ENCODE measurements at places on chromosomes 7 and 10.

DNA sequence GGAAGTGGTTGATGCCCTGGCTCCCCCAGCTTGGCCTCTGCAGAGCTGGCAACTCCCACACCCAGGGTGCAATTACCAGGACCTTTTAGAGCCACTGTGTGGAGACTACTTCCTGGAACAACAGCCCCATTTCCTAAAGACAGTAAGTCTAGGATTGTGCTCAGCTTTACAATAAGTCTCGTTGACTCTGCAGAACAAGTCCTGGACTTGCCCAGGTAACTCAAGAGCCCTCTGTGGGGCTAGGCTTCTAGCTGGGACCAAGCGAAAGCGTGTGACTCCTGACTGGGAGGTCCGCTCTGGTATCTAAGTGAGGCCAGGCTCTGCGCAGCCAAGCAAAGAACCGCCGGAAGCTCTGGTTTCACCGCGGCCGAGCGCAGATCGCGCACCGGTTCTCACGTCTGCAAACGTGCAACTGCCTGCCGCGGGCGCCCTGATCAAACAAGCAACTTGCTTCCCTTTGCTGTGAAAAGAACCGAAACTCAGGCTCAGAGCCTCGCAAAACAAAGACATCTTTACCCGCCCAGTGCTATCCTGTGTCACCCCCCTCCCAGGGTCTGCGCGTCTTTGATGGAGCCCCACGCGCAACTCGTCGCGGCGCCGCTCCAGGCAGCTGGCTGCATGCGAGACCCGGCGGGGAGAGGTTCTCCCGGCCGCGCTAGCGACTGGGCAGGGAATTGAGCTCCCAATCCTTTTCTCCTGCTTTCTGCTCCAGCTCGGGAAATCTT lies 4.4 kb upstream of the PDLIM1 start:
- DNase-seq, result no peak

DNA sequence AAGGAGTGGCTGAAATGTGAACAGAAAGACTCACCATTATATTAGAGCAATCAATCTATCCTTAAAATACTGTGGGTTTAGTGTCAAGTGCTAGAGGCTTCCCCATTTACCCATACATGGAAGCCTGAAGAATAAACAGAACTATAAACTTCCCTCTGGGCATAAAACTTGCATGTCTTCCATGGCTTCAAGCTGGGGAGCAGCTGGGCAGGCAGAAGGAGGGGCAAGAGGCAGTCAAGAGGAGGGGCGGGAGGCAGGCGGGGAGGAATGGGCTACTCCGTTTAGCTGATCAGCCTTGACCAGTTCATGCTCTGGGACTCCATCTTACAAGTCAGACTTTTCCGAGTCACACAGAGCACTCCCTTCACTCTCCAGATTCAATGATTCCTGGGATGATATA lies 3.5 kb upstream of the PRSS1 start:
- no peak for DNase-seq

DNA sequence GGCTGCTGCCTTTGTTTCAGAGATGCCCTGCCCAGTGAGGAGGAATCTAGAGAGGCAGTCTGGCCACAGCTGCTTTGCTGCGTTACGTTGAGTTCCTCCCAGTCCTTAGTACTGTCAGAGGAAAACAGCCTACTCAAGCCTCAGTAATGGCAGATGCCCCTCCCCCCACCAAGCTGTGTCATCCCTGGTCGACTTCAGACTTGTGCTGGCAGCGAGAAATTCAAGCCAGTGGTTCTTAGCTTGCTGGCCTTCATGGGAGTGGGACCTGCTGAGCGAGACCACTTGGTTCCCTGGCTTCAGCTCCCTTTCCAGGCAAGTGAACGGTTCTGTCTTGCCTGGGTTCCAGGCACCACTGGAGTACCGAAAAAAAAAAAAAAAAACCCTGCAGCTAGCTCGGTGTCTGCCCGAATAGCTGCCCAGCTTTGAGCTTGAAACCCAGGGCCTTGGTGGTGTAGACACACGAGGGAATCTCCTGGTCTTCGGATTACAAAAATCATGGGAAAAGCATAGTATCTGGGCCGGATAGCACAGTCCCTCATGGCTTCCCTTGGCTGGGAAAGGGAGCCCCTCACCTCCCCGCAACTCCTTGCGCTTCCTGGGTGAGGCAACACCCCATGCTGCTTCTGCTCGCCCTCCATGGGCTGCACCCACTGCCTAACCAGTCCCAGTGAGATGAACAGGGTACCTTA lies 9.1 kb downstream of the SDHAF3 start:
- no peak for DNase-seq

GRCh38 chr10:97689559-97690020 lies 2.5 kb upstream of the AVPI1 start:
- peak; percentile 73 for DNase-seq

- DNase-seq, result no peak
Measured at GRCh38 chr10:132687181-132687892, 98.6 kb downstream of the NKX6-2 start.
